KG1 (cell line): ENCODE measurements at places on chromosomes 11 and 22.

DNA sequence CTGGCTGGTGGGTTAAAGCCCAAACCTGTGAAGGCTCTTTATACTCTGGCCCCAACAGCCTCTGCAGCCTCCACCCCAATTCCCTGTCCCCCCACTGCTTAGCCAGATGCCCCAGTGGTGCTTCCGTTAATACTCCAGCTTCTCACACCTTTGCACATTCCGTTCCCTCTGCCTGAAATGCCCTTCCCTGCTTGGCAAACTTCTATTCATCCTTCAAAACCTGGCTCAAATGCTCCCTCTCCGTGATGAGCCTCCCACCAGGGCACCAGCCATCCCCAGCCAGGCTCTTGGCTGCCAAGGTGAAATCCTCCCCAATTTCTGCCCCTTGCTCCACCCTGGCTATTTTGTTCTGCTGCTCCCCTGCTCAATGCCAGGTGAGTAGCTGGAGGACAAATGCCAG, 12.5 kb upstream of the FADS3 start:
- no peak for DNase-seq

GRCh38 chr11:3609416-3610265, 32.2 kb downstream of the ART5 start:
- peak; percentile 9 for DNase-seq

GRCh38 chr11:19160847-19161246, 40.9 kb downstream of the CSRP3 start:
- no peak for DNase-seq

- DNase-seq: no peak
Observed at GRCh38 chr22:40638261-40638660, 1.7 kb upstream of the MRTFA start.

DNA sequence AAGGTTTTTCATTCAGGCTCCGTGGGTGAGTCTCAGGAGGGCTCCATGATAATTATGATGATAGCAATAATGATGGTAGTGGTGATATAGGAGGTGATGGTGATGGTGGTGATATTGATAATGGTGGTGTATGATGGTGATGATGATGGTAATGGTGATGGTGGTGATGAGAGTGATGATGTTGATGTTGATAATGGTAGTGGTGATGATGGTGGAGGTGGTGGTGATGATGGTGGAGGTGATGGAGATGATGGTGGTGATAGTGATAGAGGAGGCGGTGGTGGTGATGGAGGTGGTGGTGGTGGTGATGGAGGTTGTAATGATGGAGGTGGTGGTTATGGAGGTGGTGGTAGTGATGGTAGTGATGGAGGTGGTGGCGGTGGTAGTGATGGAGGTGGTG, 79.4 kb downstream of the MPPED1 start:
- no peak for DNase-seq

DNA sequence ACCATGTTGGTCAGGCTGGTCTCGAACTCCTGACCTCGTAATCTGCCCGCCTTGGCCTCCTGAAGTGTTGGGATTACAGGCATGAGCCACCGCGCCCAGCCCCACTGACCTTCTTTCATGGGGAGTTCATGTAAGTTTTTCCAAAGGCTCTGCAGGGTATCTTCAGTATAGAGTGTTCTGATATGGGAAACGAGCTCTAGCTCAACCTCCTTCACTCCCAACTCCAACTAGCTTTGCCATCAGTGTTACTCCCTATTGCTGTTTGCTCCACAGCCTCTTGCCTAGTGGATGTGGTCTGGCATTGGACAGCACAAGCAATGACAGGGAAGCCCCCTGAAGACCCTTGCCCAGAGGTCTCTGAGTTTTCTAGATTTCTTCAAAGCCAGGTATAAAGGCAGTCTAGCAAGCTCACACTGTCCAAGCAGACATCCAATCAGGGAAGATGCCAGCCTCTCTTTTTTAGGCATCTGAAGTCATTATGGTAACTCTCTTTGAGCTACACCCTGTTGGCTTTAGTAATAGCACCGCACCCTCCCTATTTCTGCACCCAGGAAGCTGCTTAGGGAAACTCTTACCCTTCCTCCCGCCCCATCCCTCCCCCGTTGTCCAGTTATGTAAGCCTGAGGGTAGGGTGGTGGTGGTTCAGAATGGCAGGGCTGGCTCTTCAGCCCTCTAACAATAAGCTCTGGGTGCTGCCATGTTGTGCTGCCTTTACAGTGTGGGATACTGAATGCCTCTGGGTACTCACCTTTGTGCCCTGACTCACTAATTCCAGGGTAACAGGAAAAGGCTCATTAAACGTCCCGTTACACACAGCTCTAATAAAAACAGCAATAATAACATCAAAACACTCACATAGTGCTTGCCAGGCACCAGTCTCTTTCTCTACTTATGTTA, 41.4 kb upstream of the CLDN5 start:
- no peak for DNase-seq

DNA sequence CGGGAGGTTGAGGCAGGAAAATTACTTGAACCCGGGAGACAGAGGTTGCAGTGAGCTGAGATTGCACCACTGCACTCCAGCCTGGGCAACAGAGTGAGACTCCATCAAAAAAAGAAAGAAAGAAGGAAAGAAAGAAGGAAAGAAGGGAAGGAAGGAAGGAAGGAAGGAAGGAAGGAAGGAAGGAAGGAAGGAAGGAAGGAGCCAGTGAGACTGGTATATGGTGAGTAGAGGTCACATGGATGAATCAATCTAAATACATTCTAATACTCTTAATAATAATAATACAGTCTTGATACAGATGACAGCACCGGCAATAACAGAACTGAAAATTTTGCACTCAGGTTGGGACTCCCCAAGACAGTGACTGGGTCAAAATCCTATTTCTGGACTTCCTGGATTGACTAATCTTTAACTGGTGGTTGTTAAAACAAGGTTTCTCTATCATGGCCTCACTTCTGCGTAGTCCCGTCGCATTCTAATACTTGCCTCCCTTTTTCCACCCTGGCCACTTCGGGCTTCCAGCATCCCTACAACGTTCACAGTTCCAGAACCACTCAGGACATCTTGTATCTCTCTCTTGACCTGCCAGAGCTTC, 53.5 kb upstream of the EIF3M start:
- DNase-seq: no peak

DNA sequence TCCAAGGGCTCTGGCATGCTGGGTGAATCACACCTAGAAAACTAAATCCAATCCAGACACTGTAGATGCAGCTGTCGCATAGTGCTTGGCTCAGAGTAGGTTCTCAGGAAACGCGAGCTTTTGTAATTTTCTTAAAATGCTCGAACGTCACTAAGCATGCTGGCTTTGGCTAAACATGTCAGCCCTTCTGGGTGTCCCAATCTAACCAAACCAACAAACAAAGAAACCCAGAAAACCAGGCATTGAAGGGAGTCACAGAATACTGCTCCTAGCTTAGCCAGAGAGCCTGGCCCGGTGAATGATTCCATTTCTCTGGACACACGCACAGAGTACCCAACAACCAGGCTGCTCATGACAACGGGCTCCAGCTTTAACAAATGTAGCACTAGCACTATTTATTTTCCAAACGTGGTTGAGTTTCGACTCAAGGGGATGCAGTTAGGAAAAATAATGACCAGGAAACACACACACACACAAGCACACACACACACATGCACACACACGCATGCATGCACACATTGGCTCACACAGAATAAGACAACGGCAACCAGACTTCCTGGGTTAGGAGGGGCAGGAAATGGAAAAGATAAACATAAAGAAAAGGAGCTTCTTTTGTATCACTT, 492.6 kb downstream of the MIAT start:
- no peak for DNase-seq

GRCh38 chr22:44026630-44027511, 2.8 kb downstream of the PARVB start:
- DNase-seq: peak; percentile 76

DNA sequence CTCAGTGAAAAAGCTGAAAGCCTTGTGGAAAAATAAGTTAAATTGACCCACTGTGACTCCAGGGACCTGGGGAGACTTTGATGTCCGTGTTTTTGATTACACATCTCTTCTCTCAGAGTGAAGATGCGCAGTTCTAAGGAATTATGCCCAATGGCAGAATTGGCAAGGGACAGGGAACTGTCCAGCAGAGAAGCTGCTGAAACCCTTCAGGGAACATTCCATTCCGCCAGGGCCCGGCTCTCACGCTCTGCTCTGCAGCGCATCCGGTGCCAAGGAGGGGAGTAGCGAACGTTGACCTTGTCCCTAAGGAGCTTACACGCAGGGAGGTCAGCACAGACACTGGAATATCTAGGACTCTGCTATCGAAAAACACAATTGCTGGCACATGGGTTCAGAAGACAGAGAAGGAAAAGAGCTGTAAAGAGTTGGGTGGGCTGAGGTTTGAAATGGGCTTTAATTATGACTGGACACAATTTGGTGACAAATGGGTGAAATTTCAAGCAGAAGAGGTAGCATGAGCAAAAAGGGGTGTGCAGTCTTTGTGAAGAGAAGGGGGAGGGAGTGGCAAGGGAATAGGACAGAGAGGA, 64.5 kb upstream of the B3GAT1 start:
- no peak for DNase-seq

GRCh38 chr11:95863486-95864140, 60.3 kb downstream of the MTMR2 start:
- DNase-seq: no peak

GRCh38 chr11:118042796-118043195, 34.1 kb upstream of the TMPRSS4 start:
- DNase-seq: no peak

GRCh38 chr11:33211153-33211552, 46.0 kb upstream of the HIPK3 start:
- DNase-seq: no peak
